Activated CD4-positive, alpha-beta T cell treated with anti-CD3 and anti-CD28 coated beads, Interleukin-2, amount 50 U/mL, for 24 hours (primary cell): ENCODE measurements at places on chromosomes 11 and 22.

GRCh38 chr11:93972790-93973189 lies 48.4 kb upstream of the HEPHL1 start:
- DNase-seq, result no peak

DNA sequence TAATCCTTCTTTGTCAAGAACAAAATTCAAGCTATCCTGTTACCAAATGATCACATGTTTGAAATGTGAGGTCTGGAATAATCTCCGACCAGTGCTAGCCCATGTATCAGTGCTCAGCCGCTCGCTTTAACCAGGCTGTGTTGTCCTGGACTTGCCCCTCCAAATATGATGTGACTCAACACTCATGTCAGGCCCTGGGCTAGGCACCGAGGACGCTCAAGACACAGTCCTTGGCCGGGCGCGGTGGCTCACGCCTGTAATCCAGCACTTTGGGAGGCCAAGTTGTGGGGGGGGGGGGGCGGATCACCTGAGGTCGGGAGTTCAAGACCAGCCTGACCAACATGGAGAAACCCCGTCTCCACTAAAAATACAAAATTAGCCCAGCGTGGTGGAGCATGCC lies 54.1 kb upstream of the WNT7B start:
- DNase-seq, result no peak

DNA sequence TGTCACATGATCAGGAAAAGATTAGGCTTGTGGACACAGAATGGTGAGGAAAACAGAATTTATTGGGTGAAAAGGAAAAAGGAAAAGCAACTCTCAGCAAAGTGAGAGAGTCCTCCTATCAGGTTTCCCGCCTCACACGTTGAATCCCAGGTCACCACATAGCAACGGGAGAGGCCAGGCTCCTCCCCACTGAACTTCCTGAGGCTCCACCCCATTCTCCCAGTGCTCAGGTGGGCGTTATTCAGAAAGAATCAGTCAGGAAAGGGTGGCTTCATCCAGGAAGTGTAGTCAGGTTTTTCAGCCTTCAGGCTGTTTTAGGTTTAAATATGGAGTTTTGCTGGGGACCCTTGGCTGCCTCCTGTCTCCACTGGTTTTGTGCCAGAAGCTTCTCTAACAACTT lies 66.9 kb downstream of the SPON1 start:
- DNase-seq, result no peak

DNA sequence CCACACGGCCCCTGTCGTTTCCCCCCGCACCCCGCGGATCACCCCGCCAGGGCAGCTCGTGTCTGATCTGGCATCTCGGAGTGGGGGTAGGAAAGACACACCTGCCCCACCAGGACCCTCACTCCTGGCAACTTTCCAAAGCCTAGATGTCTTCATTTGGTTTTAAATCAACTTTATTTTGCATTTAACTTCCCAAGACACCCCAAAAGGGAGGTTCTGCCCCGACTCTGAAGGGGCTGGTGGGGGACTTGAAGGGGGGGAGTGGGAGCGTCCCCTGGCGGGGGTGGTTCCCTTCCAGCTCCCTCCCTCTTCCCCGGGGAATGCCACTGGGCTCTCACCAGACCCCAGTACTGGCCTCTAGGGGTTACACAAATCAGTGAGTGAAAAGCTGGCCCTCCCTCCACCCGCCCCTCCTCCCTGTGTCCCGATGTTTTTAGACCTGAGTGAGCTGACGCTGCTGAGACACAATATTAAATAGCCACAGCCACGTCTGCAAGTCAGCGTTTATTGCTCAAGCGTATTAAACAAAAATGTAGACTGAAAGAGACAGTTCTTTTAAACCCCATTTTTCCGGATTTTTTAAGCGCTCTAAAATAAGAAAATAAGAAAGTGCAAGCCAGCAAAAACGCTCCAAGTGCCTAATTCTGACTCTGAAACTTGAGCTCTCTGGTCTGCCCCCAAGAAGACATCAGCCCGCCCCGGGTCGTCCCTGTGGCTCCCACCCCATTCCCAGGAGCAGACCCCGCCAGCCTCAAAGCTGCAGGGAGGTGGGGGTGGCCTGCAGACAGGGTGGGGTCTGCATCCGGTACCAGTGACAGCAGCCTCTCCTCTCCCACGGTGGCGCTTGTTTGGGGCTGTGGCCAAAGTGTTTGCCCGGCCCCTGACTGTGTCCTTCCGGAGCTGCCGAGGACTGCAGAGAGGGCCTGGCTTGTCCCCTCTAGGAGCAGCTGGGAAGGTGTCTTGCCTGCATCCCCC lies 1.1 kb upstream of the TTLL8 start:
- no peak for DNase-seq

- DNase-seq, result no peak
These were observed 279.4 kb downstream of the FAT3 start for GRCh38 chr11:92504004-92504403.

DNA sequence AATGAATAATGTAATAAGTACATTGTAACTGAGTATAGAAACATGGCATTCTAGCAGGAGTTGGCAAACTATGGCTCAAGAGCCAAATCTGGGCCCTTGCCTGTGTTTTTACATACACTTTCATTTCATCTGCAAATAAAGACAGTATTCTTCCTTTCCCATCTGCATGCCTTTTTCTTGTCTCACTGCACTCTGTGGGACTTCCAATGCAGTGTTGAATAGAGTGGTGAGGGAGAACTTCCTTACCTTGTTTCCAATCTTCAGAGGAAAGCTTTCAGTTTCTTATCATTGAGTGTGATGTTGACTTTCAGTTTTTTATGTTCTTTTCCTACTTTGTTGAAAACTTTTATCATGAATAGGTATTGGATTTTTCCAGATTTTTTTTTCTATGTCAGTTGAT lies 82.1 kb downstream of the USP47 start:
- DNase-seq, result no peak

GRCh38 chr11:130891326-130891725 lies 25.0 kb downstream of the SNX19 start:
- DNase-seq, result no peak

DNA sequence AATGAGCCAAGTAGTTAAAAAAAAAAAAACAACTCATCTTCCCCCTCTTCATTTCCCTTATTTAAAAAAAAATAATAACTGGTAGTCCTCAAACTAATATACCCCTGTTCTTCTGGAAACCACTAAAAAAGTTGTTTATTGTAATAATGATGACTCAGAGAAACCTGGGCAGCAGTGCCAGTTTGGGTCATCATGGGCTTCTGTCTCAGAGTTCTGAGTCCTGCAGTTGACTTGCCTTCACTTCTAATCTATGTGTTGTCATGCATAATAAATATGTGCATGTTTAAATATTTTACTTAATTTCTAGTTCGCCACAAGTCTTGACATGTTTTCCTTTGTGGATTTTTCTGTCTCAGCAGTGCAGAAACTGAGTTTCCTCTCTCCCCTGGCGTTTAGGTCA lies 46.8 kb downstream of the PPP2R1B start:
- DNase-seq, result no peak

GRCh38 chr22:20742764-20743163 lies 31.1 kb upstream of the SERPIND1 start:
- DNase-seq, result no peak

DNA sequence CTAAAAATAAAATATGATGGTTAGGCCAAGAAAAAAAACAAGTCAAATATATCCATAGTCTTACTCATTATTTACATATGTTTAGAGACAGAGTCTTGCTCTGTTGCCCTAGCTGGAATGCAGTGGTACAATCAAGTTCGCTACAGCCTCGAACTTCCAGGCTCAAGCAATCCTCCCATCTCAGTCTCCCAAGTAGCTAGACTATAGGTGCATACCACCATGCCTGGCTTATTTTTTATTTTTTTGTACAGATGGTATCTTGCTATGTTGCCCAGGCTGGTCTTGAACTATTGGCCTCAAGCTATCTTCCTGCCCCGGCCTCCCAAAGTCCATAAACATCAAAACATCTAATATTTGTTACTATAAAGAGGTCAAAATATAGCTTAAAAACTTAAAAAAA lies 36.1 kb downstream of the C2CD3 start:
- no peak for DNase-seq

- peak; percentile 9 for DNase-seq
These were observed 31.8 kb downstream of the DLG2 start for GRCh38 chr11:85595285-85595884.

GRCh38 chr11:64772303-64773018 lies 5.9 kb downstream of the SF1 start:
- no peak for DNase-seq

GRCh38 chr11:28730336-28730735 lies 622.1 kb downstream of the METTL15 start:
- no peak for DNase-seq

GRCh38 chr11:1521382-1522080 lies 35.0 kb upstream of the MOB2 start:
- no peak for DNase-seq

DNA sequence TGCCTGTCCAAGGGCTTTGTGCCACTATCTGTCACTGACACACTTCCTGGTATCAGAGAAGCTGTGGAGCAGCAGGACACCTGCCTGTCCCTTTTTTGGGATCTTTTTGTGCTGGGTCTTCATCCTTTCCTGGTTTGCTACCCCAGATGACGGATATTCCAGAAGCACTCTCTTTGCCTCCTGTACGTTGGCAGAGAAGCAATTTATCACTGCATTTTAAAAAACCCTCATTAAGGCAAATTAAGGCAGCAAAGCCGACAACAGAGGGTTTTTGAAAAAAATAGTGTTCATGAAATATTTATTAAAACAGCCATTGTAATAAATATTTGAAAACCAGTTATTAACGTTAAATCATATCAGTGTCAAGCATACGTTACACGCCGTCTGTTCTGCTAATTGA lies 209.6 kb upstream of the NTM start:
- DNase-seq, result no peak

GRCh38 chr22:28369854-28370253 lies 309.8 kb downstream of the TTC28 start:
- no peak for DNase-seq
